ENCODE measurements at places on chromosomes 4 and X. TPM values are rescaled to one million over a fixed set of nuclear protein-coding genes. Genes with fewer than 3 reads are reported as not detected.
A peak's percentile ranks its signal among the peaks of the same experiment; 100 is the strongest.

- no peak for ATAC-seq
These were observed 8.4 kb upstream of the APLN start for GRCh38 chrX:129663171-129663570.

DNA sequence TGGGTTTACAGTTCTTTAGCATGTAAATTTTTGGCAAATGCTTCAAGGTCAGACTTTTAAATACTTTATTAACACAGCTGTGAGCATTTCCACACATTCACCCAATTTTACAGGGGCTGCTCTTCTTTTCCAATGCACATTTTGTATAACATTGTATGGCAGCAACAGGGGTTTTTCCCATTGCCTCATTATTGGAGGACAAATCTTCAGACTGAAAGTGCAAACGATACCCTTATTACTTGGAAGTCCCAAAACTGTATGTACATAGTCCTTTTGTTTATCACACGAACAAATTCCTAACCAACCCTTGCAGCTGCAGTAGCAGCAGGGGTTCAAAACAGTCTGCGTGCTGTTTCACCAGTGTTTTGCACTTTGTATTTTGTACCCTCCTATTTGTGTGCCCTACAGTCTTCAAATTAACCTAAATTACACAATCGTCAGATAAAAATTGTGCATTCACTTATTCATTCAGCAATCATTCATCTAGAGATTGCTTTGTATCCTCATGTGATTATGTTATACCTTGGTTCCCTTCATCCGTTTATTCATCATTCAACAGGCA lies 330.7 kb upstream of the RASGEF1B start:
- no peak for ATAC-seq

GRCh38 chr4:85784947-85785346 lies 310.0 kb downstream of the ARHGAP24 start:
- ATAC-seq, result no peak

GRCh38 chrX:13357925-13358324 lies 38.1 kb upstream of the ATXN3L start:
- ATAC-seq, result peak; percentile 81

FSTL5 gene
- not detected for total RNA-seq

RASGEF1B gene
- total RNA-seq, result 15.0 TPM

Data from esophagus mucosa (tissue), 1 donor.